ENCODE measurements at places on chromosomes 6 and 20.

DNA sequence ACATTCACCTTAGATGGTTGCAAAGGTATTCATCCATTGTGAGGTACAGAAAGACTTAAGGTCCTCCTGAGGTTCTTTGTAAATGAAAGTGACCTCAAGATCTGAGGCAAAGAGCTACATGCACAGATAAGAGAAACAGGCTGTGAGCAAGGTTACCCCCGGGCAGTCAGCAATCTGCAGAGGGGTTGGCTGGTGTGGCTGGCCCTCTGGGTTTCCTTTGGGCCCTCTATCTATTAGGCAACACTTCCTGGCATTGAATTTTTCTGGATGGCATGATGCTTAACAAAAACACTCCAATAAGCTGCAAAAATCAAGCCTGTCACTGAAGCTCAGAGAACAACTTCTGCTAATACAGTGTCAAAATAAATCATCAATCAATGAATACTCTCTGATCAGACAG, 48.9 kb upstream of the RALGAPA2 start:
- no peak for DNase-seq

GRCh38 chr6:111603685-111604084, 2.0 kb downstream of the TRAF3IP2 start:
- DNase-seq: no peak

DNA sequence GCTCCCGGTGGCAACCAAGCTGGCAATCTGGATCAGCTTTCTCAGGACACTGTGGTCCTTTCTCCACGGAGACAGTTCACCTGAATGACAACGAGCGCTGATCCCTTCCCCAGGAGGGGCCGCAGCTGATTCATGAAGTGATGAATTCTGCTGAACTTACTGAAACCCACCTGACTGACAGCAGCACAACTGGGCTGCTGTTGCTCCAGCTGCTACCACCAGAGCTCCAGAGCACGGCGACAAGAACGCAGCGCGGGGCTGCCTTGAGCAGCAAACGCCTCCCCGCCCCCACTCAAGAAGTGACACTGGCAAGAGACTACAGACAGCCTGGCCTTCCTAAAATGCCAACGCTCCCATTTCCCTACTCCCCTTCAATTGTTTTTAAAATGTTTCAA, 10.0 kb downstream of the PXDC1 start:
- DNase-seq: no peak

DNA sequence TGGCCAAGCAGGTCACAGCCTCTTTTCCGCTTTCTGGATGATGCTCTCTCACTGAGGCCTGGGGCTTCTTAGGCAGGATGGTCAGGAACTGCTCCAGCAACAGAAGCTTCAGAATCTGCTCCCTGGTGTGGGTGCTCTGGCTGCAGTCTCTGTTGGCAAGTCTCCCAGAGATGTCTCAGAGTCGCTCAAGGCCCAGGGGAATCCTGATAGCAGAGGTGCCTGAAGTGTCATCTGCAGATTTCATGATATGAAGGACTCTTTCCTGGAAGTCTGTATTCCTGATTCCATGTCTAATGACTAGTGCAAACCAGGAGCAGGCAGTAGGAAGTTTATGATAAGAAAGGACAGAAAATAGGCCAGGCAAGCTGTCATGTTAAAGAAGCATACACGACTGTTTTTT, 20.3 kb downstream of the ZSCAN31 start:
- DNase-seq: no peak

DNA sequence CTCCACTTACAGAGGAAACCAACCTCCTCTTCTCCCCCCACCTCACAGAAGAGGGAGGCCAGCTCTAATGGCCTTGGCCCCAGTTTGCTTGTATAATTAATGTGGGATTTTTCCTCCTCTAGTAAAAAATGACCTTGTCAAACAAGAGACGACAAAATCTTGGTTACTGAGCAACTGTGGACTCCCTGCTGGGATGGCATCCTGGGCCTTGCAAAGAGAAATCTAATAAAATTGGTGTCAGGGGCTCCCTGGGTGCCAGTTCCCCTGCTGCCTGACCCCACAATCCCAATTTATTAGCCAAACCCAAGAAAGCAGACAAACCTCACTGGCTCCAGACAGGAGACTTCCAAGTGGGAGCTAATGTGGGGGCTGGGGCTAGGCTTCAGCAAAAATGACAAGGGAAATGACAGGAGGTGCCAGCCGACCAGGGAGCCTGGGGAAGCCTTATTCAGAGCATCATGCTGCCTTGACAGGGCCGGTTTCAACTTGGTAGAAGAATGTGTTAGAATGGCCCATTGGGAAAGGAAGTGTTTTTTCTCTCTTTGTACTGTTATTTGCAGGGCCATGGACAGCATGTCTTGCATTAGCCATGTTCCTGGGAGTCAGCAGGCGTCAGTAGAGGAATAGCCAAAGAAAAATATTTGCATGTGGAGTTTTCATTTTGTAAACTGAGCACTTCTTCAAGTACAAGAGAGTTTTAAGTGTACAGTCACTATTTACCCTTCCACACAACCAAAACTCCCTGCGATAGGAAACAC, 816.9 kb downstream of the DHX35 start:
- no peak for DNase-seq

DNA sequence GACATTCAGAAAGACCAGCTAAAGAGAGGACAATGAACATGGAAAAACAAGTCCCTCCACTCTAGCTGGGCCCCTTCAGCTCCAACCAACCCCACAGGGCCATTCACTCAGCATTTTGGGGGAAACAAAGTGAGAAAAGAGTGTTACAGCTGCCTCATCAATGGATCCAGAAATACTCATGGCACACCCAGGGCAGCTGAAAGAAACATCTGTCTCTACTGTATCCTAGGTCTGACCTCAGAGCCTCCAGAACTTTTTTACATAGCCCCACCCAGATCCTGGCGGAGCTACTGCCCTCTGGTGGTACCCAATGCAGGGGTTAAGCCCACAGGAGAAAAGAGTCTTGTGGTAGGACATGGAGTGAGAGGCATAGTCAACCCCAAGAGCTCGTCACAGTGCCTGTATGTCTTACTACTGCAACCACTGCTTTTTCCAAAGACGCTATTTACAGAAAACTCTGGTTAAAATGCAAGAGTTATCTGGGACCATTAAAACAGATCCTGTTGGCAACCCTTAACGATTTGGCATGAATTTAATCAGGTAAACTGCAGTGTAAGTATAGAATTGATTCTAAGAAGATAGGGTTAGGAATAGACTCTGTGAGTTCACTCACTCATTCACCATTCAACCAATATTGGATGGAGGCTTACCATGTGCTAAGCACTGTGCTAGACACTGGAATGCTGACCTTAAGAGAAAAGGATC, 37.4 kb upstream of the FAM83C start:
- DNase-seq: peak; percentile 71

DNA sequence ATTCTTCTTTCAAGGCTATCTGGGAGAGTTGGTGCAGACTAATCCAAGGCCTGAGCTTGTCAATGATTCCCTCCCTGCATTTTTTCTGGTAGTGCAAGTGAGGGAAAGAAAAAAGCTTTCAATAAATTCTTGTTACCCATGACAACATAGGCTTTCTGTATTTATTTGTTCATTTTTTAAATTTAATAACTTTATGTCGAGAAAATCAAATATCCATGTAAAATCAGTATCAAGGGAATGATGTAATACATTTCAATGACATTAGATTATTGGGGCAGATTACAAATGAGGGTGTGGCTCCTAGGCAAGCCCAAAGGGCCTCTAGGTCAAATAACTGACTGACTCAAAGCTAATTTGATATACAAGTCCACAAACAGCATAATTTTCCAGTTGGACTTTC, 104.0 kb downstream of the GJA1 start:
- DNase-seq: no peak

GRCh38 chr6:106022801-106023200, 63.3 kb upstream of the PRDM1 start:
- no peak for DNase-seq

- no peak for DNase-seq
These were observed 502 bp upstream of the GNAS start for GRCh38 chr20:58851969-58852458.

DNA sequence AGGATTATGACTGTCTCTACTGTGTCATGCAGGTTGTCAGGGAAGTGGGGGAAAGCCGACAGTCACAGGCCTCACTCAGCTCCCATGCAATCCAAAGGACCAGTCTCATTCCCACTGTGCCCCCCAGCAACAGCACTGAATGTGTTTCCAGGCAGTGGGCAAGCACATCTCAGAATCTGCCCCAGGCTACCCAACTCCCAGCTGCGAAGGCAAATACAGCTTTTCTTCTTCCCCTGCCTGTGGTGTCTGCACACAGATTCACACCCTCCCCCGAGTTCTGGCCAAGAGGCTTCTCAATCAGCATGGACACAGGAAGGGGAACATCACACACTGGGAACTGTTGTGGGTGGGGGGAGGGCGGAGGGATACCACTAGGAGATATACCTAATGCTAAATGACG, 75.3 kb downstream of the SNAP91 start:
- DNase-seq: no peak

DNA sequence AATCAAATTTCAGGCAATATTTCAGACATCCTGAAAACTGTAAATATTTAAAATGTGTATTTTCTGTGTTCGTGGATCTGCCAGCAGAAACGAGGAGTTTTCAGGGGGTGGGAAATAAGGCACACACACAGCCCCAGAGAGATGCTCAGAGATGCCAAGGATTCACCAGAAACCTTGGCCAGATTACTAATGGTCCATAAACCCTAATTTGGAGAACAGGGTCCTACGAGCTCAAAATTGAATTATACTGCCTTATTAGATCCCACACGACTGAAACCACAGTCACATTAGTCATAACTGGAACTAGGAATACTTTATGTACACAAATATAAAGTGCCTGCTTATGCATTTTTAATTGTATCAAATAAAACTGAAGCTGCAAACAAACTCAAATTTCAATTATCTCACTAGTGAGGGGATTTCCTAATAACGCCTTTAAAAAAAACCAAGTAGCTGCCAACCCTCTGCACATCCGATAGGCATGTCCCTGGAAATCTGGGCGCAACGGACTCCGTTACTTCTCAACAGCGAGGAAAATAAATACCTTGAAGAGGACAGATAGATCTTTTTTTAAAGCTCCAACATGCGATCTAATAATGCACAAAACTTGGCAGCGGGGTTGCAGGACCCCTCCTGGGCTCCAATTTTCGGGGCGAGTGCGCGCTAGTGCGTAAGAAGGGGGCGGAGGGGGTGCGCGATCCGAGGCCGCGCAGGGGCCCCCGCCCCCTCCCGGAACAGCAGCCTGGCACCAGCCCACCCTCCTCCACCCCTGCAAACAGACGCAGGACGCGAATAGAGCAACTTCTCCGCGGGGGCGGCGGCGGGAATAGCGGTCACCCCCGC, 897 bp downstream of the CHD6 start:
- DNase-seq: peak; percentile 41

DNA sequence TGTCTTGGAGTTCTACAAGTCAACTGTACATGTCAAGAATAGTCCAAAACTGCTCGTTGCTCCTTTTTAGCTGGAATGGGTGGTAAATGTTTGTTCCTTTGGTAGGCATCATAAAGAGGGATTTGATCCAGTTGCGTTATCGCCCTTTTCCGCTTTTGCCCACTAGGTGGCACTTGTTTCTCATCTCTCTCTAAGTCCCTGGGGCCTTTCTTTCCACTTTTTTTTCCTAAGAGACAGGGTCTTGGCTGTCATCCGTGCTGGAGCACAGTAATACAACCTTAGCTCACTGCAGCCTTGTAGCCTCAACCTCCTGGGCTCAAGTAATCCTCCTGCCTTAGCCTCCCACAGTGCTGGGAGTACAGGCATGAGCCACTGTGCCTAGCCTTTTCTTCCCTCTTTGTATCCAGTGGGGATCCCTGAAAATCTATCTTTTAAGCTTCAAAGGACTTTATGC, 20.7 kb downstream of the GTPBP2 start:
- peak; percentile 22 for DNase-seq

DNA sequence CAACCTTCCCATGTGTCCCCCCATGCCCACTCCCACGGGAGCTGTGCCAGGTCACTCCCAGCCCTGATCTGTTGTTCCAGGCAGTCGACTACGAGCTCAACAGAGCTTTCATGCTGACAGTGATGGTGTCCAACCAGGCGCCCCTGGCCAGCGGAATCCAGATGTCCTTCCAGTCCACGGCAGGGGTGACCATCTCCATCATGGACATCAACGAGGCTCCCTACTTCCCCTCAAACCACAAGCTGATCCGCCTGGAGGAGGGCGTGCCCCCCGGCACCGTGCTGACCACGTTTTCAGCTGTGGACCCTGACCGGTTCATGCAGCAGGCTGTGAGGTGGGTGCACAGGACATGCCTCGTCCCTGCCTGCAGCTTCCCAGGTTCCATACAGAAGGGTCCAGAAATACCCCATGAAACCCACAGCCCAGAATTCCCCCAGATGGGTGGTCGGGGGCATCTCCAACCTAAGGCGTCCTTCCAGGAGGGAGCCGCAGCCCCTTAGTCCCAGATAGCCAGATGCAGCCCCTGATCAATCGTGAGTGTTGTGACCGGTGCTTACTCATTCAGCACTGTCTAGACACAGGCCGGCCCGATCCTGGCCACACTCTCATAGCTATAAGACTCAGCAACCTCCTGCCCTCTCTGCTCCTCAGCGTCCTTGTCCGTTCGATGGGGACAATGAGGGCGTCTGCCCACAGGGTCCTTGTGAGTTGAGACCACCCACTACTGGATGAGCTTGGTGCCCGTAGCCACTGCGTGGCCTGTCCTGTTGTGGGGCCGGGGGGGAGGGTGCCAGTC, 142.1 kb downstream of the TAF4 start:
- DNase-seq: no peak

- no peak for DNase-seq
These were observed 63.9 kb upstream of the MRPS10 start for GRCh38 chr6:42281570-42281969.

DNA sequence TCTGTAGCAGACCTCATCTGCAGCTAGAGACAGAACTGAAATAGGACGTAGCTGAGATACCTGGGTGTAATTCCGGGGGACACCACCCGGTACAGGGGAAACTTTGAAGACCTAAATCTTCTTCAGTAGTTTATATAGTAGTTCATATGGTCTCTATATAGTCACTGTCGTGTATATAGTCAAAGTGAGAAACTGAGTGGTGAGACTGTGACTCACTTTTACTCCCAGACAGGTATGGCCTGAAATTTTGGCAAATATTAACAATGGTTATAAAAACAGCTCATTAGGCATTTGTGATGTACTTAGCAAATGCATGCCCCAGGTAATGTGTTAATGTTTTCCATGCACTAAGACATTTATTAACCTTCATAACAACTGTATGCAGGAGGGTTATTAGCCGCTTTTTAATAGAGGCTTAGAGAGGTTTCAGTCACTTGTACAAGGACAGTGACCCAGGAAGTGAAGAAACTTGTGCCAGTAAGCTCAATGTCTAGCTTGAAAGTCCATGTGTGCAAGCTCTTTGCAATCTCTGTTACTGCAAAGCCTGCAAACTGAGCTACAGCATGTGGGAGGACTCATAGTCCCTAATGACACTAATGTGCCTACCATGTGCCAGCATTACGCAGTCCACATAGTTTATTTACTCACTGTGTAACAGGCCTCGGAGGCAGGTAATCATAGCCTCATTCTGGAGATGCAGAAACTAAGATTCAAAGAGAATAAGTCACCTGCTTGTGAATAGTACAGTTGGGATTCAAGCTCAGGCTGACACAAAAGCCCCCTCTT, 165.4 kb upstream of the CHD6 start:
- no peak for DNase-seq

- no peak for DNase-seq
These were observed 33.7 kb upstream of the GPR6 start for GRCh38 chr6:109944448-109944847.
